Islet precursor cell (in vitro differentiated cells): ENCODE measurements at places on chromosomes 7 and 10.

DNA sequence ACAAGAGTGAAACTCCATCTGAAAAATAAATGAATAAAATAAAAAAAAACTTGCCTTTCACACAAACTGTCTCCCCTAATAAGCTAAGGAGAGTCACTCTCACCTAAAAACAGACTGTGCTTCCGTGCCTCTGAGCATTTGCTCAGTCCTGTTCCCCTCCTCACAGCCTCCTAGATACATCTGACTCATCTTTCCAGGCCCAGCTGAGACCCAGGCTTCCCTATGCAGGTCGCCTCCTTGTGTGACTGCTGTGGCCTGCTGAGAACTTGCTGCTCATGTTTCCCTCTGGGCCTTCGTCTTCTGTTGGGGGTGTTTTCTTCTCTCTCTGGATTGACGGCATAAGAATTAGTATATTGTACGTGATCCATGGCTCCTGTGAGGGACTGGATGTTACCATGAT is 777.7 kb downstream of the LRMDA start:
- peak; percentile 68 for DNase-seq

DNA sequence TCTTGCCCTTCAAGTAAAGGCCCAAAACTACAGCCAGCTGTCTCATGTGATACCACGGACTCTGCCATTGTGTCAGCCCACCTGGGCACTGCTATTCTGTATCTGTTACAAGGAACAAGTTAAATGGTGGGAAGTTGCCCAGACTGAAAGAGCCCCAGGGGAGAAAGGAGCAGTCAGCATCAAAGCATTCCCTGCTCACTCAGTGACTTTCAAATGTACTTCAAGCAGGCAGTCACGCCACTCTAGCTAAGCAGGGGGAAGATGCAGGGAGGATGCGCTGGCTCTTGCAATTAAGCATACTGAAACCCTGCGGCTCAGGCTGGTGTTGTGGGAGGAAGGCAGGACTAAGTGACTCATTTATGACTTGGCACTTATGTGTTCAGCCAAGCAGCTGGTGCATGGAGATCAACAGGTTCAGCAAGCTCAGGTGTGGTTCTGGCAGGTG is 1249.6 kb downstream of the TYW1 start:
- peak; percentile 99 for DNase-seq

- no peak for DNase-seq
These were observed 23.0 kb upstream of the FAM133B start for GRCh38 chr7:92613214-92613613.

- peak; percentile 91 for DNase-seq
These were observed 13.1 kb upstream of the ASB4 start for GRCh38 chr7:95472581-95473161.

GRCh38 chr7:47472444-47473157 is 109.3 kb downstream of the TNS3 start:
- no peak for DNase-seq

DNA sequence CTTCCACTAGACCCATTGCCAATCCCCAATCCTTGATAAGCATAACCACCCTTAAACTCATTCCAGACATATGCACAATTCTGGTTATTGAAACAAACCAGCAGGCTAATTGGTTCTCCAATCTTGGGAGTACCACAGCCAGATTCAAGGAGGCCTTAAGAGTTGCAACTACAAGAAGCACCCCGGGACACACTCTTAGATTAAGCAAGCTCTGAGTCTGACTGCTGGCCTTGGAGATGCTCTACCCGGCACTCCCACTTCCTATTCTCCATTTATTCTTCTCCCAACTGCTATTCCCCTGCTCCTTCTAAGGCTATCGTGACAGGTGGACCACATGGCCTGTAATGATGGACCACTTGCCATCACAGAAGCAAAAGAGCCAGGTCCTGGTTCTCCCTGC is 40.3 kb downstream of the CYTH3 start:
- DNase-seq: no peak

- no peak for DNase-seq
These were observed 77.6 kb downstream of the FRMD4A start for GRCh38 chr10:14253079-14253478.

DNA sequence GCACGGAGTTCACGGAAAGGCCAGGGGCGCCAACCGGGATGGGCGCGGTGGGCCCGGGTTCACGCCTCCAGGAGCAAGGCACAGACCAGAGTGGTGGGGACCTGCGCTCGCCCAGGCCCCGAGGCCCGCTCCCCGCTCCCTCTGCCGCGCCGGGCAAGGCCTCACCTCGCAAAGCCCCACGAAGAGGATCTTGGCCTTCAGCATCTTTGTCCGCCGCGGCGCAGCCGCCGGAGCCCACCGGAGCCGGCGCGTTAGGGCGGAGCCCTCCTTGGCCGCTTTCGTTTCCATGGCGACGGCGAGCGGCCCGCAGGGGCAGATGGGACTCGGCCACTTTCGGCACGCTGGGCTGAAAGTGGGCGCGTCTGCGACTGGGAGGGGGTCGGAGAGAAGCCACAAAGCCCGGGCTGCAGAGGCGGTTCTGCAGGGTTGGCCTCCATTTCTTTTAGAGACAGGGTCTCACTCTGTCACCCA is 944.4 kb upstream of the ZNF722 start:
- no peak for DNase-seq

DNA sequence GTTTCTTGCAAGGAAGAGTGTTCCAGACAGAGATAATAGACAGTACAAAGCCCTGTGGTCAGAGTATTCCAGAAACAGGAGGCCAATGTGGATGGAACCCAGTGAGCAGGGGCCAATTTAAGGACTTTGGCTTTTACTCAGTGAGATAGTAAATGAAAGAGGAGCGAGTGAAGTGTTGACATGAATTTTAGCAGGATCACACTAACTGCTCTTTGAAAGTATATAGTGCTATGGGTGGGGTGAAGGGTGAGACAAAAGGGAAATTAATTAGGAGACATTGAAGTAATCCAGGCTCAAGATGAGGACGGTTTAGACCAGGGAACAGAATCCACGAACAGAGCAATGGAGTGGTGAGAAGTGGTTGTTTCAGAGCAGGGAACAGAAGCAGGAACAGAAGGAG is 62.2 kb upstream of the TES start:
- DNase-seq: no peak

DNA sequence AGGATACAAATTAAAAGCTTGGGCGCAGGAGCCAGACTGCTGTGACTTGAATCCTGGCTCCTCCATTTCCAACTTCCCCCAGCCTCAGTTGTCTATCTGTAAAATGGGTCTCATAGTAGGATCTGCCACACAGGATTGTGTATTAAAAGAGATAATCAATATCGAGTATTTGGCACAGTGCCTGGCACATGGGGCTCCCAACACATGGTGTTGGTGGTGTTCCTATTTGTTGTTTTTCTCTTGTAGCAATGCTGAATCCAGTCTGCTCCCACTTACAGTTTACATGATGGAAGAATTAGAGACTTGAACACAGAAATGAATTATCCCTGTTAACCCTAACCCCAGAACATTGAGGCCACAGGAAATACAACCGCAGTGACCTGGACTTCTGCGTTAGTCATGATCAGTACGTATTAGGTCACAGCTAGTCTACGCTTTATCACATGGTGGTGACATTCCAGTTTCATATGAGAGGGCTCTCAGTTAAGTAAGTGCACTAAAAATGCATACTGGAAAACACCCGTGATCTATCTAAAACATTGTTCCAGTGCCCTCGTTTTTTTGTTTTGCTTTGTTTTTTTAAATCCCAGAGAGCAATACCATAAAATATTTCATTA is 169.5 kb upstream of the KLF14 start:
- DNase-seq: peak; percentile 47

DNA sequence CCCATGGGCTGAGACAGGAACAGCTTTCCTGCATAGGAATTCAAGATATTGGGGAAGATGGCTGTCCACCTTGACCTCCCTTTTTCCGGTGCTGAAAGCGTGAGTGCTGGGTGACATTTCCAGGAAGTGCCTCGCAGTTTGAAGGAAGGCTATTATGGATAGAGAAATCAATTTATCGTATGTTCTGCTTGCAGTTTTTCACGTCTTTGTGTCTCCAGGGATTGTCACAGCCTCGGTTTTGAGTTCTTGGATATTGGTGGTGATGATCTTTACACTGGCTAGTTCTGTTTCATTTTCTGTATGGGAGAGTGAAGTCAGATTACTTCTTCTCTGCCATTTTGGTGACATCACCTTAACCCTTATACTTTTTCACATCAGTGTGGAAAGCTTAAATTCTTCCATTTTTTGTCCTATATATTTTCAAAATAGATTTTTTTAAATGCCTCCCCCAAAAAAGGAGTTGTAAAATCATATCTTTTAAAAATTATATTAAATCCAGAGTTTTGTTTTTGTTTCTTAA is 102.5 kb upstream of the APBB1IP start:
- no peak for DNase-seq

DNA sequence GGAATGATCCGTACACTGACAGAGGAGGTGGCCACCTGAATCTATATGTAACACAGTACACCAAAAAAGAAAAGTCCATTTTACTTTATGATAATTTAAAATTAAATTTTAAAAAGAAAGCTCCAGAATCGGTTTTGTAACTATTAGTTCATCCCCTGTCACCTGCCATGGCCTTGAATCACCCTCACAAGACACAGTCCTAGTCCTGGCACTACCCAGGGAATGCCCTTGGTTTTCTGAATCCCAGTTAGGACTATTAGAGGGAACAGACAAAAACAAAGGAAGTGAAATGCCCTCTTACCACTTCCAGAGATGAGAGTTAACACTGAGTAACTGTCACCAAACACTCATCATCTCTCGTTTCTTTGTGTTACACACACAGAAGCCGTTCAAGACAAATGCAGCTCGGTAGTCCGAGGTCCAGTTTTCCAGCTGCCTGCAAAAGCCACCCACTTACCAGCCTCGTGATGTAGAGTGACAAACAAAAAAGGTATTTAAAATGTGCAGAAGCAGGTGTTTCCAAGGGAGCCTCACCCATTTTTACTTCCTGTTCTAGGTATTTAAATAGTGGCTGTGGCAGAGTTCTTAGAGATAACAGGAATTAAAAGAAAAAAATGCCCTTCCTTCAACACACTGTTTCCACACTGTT is 6.1 kb downstream of the PTPRN2 start:
- DNase-seq: no peak

DNA sequence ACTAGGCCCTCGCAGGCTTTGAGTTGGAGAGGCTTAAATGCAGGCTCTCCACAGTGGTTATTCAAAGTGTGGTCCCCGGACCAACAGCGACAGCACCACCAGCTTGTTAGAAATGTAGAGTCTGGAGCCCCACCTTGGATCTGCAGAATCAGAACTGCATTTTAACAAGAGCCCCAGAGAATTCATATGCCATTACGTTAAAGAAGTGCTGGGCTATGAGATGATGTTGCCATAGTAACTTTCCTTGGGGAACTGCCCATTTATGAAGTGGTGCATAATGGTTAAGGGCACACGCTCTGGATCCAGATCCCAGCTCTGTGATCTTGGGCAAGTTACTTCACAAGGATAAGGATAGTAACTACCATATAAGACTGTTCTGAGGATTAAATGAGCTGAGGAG is 48.9 kb downstream of the ZCCHC24 start:
- no peak for DNase-seq

DNA sequence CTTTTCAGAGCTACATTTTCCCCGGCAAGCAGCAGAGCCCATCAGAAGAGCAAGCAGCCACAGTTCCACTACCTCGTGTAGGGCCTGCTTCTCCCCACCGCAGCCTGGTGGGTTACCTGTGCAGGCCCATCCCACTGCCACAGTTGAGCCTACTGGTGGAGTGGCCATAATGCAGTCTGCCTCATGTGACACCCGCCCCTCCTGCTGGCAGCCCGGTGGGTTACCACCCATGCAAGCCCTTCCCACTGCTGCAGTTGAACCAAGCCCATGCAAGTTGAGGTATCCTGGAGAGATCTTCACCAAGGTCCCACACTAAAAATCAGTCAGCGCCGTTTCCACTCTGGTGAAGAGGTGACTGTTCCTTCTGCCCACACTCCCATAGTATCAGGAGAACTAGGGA is 32.1 kb upstream of the CNNM1 start:
- DNase-seq: peak; percentile 59

GRCh38 chr10:49144058-49144720 is 10.4 kb upstream of the FAM170B start:
- peak; percentile 52 for DNase-seq

GRCh38 chr7:88346357-88346756 is 39.7 kb upstream of the STEAP4 start:
- no peak for DNase-seq

DNA sequence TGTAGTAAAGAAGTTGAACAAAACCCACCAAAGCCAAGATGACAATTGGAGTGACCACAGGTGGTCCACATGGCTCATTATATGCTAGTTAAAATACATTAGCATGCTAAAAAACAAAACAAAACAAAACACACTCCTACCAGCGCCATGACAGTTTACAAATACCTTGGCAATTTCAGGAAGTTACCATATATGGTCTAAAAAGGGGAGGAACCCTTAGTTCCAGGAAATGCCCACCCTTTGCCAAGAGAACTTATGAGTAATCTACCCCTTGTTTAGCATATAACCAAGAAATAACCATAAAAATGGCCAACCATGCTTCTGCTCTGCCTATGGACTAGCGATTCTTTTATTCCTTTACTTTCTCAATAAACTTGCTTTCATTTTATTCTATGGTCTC is 979.1 kb upstream of the POT1 start:
- DNase-seq: no peak

GRCh38 chr7:115816318-115816974 is 214.1 kb downstream of the TFEC start:
- DNase-seq: no peak

DNA sequence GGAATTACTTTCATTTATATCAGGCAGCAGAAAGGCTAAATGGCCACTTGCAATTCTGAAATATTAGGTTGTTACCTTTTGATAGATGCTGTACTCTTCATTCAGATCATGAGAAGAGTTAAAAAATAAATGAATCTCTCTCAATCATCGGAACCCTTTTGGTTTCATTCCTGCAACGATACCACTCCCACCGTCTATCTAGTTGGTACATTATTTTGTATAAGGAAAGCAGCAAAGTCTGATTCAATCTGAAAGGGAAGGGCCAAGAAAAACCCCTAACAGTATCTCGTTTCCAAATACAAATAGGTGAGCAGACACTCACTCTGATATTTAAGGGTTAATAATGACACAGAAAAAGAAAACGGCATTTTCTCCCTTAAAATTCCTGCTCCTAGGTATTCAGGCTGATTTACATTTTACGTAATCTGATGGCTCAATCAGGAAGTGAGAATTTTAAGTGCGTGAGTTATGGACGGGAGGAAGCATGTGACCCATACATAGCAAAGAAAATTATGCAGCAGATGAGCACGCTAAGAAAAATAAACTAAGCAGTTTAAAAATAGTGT is 209.4 kb upstream of the KLF14 start:
- DNase-seq: no peak

DNA sequence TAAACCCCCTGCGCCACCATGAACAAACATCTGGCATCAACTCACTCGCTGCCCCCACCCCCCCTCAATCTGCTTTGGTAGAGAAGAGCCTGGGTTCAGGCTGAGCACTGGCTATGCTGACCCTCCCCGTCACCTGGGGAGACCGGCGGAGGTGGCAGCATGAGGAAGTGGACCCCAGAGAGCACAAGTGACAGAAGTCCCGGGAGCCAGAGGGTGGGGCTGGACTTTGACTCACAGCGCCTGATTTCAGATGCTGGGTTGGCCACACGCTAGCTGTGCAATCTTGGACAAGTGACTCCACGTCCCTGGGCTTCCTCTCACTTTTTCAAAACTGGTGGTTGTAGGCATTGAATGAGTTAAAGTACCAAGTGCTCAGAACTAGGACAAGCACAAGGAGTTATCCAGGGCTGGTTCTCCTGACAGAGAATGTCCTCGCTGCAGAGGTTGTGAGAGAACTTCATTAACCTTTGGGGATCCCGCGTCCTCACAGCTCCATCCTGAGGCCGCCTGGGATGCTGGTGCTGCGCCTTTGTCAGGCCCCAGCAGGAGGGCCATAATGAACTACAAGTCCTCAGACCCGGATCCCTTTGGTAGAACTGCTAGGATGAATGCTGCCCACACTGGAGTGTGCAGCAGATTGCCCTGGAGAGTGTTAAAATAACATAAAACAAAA is 48.8 kb upstream of the RASGEF1A start:
- no peak for DNase-seq
